Fibroblast of skin of right biceps (primary cell): ENCODE measurements at places on chromosomes 1 and 21.

GRCh38 chr1:46592823-46593222, 11.2 kb downstream of the MKNK1 start:
- no peak for DNase-seq

DNA sequence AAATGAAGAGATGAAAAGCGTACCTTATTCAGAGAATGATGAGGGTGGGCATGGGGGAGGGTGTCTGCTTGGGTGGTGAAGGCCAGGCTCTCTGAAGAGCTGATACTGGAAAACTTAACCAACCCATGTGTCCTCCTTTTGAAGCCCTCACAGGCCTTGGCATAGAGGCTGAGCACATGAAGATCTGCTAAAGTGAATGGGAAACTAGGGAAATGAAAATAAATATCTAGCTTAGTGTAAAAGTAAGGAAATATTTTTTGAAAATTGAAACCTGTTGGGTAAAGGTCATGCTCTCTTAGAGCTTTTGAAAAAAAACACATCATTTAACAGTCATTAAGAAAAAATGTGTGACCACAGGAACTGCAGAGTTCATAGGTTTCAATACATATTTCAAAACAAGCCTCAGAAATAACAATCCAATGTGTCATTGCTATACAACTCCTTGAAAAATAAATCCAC, 40.5 kb upstream of the RALGPS2 start:
- DNase-seq, result peak; percentile 95

DNA sequence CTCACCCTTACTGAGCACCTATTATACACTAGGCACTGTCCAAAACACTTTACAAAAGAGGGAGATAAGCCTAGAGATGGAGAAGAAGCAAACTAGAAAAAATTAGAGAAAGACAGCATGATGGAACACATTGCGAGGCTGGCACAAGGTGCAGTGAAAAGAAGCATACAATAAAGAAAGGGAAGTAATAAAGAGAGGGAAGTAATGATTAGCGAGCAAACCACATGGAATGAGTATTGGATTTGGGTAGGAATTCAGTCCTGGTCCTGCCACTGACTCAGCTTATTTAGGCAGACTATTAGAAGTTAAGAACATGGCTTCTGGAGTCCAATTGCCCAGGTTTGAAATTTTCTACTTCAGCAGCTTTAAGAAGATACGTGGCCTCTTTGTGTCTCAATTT, 32.6 kb upstream of the FNBP1L start:
- DNase-seq, result no peak

- DNase-seq, result no peak
Observed at GRCh38 chr1:16926491-16927073, 4.9 kb downstream of the CROCC start.

DNA sequence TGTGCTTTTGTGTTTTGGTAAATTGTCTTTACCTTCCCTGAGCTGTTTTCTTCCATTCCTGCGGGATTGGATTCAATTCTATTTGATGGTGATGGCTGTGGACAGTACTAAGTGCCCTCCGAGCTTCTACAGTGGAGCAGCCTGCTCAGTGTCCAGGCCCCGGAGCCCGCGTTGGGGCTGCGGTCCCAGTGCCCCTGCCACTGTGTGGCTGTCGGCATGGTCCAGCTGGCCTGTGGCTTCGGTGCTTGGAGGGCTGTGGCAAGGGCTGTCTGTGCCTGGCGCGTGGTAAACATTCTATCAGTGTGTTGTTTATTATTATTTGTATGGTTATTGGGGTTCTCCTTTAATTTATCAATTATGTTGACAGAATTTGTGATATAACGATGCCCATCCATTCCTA, 109.1 kb upstream of the COL6A1 start:
- DNase-seq, result no peak

DNA sequence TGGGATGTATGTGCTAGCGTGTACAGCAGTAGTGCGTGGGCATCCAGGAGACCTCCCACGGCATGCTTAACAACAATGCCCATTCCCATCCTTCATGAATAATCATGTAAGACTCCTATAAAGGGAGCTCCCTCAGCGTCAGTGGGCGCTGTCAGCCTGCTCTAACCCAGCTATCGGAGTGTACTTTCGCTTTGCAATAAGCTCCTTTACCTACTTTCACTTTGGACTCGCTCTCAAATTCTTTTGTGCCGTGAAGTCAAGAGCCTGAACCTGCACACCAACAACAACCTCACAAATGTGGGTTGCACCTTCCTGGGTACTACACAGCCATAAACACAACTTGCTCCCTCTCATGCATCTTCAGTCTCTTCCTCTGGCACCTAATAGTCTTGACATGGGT, 114.8 kb upstream of the PAXBP1 start:
- DNase-seq, result no peak

DNA sequence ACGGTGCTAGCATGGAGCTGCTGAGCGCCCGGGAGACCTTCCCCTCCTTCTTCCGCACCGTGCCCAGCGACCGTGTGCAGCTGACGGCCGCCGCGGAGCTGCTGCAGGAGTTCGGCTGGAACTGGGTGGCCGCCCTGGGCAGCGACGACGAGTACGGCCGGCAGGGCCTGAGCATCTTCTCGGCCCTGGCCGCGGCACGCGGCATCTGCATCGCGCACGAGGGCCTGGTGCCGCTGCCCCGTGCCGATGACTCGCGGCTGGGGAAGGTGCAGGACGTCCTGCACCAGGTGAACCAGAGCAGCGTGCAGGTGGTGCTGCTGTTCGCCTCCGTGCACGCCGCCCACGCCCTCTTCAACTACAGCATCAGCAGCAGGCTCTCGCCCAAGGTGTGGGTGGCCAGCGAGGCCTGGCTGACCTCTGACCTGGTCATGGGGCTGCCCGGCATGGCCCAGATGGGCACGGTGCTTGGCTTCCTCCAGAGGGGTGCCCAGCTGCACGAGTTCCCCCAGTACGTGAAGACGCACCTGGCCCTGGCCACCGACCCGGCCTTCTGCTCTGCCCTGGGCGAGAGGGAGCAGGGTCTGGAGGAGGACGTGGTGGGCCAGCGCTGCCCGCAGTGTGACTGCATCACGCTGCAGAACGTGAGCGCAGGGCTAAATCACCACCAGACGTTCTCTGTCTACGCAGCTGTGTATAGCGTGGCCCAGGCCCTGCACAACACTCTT, 1.1 kb downstream of the TAS1R3 start:
- DNase-seq, result no peak

DNA sequence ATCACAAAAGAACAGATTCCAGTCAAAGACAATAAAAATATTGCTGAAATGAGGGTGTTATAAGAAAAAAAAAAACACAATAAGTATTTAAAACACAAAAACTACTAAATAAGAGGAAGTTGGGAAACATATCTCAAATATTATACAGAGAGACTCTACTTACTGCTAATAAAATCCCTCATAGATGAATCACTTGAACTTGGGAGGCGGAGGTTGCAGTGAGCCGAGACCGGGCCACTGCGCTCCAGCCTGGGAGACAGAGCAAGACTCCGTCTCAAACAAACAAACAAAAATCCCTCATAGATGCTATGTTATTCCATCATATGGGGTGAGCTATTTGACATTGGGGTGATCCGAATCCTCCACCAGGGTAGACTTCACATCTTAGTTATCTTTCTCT, 48.0 kb upstream of the ZNF281 start:
- DNase-seq, result no peak

DNA sequence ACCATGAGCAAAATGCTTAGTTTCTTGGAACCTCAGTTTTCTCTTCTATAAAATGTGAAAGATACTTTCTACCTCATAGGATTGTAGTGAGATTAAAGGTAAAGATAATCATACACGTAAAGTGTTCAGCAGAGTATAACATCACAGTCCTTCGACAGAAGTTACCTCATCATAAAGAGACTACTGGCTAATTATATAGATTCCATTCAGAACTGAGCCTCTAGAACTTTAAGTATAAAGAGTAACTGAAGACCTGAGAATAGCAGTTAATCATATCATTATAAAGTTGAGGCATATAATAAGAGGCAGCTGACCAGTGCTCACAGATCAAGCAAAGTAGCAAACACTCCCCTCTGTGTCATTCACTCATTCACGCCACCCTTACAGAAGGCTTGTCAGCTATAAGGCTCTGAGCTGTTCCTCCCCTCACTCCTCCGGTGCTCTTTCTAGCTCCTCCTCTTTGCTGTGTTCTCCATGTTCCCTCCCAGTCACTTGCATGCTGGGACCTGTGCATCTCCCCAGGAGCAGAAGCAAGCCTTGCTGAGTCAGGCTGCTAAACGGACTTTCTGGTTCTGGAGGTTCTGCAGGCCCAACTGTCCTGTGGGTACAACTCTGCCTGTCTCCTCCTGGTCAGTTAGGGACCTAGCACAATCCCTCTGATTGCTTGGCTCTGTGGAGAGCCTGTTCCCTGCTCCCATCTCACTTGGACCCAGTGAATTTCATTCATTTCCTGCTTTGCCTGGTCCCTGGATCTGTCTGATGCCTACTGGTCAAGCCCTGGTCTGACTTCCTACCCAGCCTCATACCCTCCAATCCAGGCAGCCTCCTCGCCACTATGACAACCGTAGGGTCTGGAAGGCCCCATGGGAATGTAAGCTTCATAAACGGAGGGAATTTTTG, 28.3 kb upstream of the LY9 start:
- no peak for DNase-seq

GRCh38 chr1:41642922-41643821, 158.7 kb upstream of the EDN2 start:
- DNase-seq, result no peak

DNA sequence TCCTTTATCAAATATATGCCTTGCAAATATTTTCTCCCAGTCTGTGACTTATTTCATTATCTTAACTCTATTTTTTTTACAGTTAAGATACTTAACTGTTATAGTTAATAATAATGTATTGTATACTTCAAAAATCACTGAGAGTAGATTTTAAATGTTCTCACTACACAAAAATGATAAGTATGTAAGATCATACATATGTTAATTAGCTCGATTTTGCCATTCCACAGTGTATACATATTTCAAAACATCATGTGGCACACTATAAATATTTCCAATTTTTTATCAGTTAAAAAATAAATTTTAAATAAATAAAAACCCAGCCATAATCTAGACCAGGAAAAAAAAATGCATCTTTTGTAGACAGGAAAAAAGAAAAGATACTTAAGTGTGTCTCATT, 27.2 kb downstream of the CTTNBP2NL start:
- DNase-seq, result no peak

- peak; percentile 60 for DNase-seq
Observed at GRCh38 chr1:188615321-188615720, 1786.6 kb downstream of the PLA2G4A start.

DNA sequence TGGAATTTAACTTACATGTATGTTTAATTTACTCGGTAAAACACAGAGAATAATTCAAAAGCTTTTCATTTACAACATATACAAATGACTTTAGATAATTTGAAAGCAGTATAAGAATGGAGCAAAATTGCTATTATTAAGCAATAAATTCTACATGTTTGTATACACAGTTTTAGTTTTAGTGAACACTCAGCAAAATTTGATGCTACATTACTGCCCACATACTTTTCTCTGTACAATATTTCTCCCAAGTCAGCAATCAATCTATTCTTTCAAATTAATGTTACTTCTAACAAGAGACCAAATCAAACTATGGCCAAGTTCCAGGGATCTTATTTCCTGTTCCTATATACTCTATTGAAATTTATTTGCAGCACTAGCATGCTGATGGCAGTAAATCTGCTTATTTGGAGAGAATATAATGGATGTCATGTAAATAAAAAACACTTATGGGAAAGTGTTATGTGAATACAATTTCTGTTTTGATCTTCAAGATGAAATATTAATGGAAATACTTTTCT, 82.6 kb upstream of the BRINP3 start:
- DNase-seq, result no peak

DNA sequence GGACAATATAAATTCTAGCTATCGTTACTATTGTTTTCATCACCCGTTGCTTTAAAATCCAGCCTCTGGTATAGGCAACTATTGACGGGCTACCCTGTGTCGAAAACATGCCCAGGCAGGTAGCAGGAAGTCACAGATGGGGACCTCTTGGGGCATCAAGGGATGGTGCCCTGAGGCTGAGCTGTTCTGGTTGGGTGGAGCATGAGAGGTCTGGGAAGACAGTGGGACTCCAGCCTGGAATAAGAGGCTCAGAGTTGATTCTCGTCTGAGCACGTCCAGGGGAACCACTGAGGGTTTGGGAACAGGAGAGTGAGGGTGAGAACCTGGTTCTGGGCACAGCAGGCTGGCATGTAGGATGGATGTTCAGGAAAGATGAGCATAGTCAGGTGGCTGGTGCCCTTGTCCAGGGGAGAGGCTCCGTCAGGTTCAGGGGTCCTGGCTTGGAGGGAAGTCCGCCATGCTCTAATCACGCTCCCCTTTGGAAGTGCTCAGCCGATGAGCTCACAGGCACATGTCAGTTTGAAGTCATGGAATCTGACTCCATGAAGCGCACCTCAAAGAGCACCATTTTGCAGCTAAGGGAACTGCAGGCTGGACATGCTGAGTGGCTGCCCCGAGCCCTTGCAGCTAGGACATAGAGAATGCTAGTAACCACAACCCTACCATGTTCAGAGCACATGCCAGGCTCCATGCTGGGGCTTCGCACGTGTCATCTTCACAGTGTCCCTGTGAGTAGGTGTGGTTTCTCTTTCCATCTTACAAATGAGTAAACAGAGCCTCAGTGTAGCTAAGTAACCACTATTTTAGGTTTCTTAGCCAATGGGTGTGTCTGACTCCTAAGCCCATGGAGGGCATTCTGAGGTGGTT, 21.0 kb downstream of the PCSK9 start:
- no peak for DNase-seq

GRCh38 chr1:212700892-212701819, 1.5 kb upstream of the BATF3 start:
- DNase-seq, result peak; percentile 30

DNA sequence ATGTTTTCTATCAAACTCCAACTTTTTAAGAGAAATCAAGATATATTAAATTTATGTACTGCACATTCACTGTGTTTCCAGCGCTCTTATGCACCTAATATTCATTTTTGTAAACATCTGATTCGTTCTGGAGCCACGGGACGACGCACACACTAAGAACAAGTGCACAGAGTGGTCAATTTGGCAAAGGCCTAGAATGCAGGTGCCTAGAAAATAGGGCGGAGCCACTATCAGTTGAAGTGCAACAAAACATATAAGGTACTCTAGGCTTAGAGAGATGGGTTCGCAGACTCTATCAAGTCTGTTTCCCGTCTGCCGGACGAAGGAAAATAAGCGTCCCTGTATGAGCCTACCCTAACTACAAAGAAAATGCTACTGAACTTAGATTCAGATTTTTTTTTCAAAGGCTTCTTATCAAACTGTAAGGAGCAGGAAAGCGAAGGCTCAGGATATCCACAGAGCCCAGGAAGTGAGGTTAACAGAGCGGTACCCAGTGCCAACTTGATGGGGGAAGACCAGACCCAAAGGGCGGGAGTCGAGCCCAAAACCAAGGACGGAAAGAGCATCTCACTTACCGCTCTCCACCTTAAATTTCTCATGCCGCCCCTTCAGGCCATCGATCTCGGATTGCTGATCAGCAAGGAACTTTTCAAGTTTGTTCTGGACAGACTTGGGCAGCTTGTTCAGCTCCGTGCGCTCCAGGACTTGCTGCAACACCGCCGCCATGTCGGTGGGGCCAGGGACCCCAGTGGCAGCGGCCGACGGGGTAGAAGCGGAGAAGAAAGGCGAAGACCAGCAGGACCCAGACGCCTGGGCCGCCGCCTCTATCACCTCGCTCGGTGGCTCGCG, 526 bp downstream of the TPR start:
- peak; percentile 3 for DNase-seq
